Ovary (tissue), 10 donors: ENCODE measurements at places on chromosomes 2 and 18. TPM values are rescaled to one million over a fixed set of nuclear protein-coding genes. Genes with fewer than 3 reads are reported as not detected.

DNA sequence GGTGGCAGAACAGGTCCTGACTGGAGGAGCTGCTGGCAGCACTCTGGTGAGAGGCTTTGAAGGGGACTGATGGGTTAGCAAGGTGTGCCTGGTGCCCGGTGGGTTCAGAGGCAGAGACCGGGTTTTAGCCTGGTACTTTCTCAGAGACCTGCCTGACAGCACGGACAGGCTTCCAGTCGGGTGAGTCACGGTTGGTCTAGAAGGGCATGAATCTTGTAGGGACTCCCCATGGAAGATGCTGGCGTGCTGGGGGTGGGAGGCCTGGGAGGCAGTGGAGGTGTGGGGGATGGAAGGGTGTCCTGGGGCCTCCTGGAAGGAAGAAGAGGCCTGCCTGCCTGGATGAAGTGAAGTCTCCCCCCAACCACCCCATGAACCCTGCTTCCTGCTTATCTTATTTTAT is 52.6 kb downstream of the ACKR3 start:
- DNase-seq = no peak

DNA sequence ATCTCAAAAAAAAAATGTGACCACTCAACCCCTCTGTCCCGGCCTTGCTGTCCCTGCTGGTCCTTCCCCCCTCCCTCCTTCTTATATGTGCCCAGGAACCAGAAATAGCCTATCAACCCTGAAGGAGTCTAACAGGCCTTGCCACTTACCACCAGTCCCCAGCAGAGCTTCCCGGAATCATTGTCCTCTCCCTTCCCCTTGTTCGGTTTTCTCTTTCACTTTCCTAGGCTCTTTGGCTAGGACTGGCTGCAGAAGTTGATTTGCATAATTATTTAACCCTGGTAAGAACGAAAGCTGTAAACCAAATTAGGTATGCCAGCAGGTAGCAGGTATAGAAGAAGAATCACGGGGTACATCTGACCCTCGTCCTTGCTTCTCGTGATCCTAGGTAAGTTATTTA is 72.6 kb upstream of the ZNF532 start:
- no peak for DNase-seq

- DNase-seq = no peak
Observed at GRCh38 chr2:238438856-238439849, 12.4 kb downstream of the ASB1 start.

Gene COBLL1
- total RNA-seq = 23.8 TPM

GRCh38 chr18:8381821-8382459 is 227.3 kb upstream of the RAB12 start:
- DNase-seq = no peak

Gene CHRNG
- not detected for total RNA-seq

DNA sequence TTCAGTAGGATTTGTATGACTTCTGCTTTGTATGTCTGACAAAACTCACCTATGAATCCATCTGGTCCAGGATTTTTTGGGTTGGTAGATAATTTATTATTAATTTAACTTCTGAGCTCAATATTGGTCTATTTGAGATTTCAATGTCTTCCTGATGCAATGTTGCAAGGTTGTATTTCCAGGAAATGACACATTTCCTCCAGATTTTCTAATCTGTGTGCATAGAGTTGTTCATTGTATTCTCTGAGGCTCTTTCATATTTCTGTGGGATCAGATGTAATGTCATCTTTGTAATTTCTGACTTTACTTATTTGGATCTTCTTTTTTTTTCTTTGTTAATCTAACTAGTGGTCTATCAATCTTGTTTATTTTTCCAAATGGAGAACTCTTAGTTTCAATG is 584.7 kb upstream of the SETBP1 start:
- DNase-seq = no peak

Gene DNAJC5G
- not detected for total RNA-seq

GRCh38 chr18:12907258-12907925 is 23.4 kb upstream of the PTPN2 start:
- DNase-seq = no peak

DNA sequence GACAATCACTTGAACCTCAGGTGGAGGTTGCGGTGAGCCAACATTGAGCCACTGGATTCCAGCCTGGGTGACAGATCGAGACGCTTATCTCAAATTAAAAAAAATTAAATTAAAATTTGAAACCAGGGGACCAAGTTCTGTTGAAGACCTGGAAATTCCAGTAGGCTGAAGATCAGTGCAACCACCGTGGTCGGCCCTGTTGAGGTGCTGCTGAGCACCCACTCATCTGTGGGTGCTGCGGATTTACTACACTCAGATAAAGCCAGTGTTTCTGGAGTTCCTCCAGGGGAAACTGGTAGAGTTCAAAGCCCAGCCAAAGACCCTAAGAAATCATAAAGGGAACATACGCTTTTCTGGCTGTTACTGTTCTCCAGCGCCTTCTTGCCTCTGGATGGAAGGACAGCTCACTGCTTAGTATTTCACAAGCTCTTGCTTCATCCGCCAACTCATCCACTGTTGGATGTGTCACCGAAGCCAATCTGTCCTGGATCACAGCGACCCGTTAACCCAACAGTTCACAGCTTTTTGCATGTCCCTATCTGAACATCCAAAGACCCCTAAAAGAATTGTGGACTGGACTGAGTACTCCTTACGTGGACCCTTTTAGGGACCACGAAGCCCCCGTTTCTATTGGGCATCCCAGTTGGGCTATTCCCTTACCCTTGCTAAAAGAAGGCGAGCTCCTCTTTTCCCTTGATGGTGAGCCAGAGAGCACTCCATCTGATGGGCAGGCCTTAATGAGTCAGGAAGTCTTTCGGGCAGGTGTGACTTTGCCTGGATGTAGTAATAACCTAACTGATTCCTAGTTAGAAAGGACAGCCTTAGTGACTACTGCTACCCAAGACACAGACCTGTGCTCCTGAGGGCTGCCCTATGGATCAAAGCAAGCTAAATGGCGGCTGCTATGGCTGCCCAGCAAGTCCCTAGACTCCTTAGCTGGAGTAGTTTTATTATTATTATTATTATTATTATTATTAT is 6.0 kb upstream of the ALPP start:
- DNase-seq = no peak

DNA sequence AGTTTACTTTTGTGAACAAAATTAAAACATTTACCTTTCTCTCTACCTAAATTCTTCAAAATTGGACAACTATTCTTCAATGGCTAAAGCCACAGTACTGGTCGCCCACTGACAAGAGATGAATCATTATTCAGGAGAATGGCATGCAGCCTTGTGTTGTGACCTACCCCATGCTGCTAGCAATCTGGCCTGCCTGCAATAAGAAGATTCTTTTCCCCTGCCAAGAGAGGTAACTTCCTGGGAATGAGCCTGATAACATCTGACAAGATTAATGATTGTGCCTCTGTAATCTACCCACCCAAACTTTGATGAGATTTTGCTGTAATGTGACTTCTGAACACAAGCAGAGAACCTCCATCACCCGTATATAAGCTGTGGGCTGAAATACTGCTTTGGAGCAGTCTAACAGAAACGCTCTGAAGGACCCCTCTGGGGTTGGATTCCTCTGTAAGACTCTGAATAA is 47.0 kb upstream of the ST3GAL5 start:
- DNase-seq = no peak

DNA sequence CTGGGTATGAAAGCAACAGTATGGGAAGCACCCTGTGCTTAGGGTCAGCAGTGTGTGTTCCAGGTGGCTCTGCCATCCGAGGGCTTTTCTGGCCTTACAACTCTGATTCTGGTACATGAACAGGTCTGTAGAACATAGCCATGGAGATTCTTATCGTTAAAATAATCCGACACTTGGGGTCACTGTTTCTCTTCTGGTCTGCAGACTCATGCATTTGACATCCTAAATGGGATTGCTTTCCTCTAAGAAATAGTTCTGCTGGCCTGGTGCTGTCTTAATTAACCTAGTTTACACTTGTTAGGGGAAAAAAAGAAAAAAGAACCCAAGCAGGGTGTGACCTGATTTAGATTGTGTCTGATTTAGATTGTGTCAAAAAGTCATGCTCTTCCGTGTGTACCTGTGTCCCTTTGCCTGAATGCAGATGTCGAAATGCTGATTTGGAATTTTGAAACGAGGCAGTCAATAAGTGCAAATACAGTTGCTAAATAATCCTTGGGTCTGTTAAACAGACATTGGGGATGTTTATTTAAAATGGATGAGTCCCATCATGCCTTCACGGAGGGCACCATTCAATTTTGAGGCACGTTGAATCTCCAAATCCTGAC is 59.6 kb downstream of the TRPM8 start:
- no peak for DNase-seq

GRCh38 chr18:56568986-56569385 is 69.4 kb downstream of the TXNL1 start:
- DNase-seq = no peak

- no peak for DNase-seq
Observed at GRCh38 chr18:35377875-35378573, 887 bp upstream of the ZNF396 start.

Gene NTSR2
- 3.2 TPM for total RNA-seq

DNA sequence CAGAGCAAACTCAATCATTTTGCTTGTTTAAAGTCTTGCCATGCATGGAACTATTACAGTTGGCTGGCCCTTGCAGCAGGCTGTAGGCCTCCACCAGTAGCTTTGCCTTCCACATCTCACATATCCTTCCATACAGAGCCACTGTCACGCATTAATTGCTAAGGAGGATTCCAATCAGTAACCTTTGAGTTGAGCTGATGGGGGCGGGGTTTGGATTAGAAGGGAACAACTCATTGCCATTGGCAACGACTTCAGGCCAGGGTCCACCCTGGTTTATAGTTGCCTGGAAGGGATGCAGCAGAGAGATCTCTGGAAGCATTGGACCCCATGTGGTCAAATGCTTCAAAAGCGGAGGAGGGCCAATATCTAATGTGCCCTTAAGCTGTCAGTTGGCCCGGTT is 63.3 kb upstream of the TTC39C start:
- no peak for DNase-seq

DNA sequence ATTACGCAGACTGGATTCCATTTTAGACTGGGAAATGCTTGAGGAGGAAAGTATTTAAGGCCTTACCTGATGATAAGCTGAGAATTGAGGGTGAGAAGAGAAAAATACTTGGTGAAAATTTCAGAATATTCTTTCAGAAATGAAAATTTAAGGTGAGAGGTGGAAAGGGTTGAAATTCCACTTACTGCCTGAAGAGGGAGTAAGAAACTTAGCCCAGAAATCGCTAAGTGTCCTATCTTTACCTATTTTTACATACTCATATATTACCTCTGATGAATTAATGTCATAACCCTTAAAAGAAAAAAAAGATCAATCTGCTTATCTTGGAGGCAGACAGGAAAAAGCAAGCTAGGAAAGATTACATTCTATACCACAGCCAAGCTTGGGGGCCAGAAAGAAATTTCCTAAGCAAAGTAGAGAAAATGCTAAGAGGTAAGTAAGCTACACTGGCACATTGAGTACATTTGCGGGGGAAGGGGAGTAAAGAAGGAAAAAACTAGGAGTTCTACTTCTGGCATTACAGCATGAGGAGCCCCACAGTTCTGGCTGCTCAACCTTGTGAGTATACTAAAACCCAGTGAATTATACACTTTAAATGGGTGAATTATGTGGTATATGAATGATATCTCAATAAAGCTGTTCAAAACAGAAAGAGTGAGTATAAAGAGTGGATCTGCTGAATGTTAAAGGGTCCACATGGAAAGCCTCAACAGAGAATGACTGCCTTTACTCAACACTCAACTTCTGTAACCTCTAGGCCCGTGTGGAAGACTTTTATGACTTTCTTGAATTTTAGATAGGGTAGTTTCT is 33.8 kb downstream of the SMC6 start:
- no peak for DNase-seq

- DNase-seq = no peak
Observed at GRCh38 chr2:148998165-148998830, 40.2 kb upstream of the LYPD6B start.

DNA sequence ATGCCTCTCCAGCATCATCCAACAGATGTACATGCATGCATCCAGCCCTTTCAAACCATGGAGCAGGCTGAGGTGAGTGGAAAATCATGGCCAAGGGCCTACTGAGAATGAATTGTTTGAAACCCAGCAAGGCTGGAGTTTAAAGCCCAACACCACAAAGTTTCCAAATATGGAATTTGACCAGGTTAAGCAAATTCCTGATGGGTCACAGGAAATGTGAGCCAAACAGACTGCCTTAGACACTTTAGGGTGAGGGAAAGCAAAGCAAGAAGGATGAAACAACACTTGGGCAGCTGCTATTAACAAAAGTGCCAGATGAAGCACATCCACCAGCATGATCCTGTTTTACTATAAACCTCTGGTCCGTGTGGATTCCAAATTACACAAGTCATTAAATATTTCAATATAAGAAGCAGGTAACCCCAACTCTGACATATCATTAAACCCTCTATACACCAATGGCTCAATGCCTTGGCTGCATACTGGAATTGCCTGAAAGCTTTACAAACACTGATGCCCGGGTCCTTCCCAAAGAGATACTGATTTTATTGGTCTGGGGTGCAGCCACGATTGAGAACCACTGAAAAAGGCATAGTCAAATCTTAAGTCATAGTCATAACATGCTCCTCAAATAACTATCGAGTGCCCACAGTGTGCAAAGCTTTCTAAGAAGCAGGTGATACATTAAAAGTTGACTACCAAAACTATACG is 9.1 kb downstream of the KLF7 start:
- no peak for DNase-seq

Gene RNU2-63P
- total RNA-seq = 2.3 TPM

DNA sequence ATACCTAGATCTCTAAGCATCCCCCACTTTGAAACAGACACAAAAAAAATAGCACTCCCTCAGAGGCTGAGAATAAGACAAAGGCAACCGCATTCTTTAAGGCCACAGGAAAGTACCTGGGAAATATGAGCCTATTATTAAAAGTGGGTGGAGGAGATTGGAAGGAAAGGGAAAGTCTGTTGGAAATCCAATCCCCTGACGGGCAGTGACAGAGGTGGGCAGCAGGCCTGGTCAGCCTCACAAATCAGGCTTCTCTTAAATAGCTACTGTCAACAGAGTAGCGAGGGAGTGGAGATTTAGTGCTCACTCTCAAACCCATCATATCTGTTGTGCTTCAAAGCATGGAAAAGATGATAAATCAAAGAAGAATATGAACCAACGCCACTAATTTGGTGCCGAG is 324.4 kb downstream of the ALK start:
- no peak for DNase-seq

Gene ANTXR1
- total RNA-seq = 116 TPM

Gene UCN
- total RNA-seq = 1.5 TPM

- DNase-seq = no peak
Observed at GRCh38 chr2:9650119-9650821, 19.5 kb upstream of the YWHAQ start.

DNA sequence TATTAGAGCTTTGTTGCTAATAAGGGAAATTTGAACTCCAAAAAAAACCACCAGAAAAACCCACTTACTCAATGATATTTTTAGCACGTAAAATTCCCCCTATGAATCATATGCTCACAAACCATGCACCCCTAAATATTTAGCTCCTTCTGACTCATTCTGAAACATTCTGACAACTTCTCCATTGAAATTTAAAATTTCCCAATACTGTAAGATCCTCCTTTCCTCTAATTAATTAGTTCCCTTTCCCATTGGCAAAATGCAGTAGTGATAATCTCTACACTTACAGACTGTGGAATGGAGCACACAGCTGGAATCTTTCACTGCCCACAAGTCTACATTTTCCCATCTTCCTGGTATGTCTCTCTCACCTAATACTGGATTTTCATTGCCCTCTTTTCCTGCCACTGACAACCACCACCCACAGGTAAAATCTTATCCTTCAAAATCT is 215.8 kb upstream of the ACVR2A start:
- DNase-seq = no peak
